ENCODE measurements at places on chromosomes 3 and 15. TPM values are rescaled to one million over a fixed set of nuclear protein-coding genes. Genes with fewer than 3 reads are reported as not detected.

Gene CATSPER2
- 9.7 TPM for total RNA-seq

Gene PRRT3
- total RNA-seq: 1.9 TPM

Gene CLDN16
- 0.33 TPM for total RNA-seq

Gene ADIPOQ
- not detected for total RNA-seq

Gene SCN11A
- not detected for total RNA-seq

Gene CPLX3
- total RNA-seq: not detected

Gene RPL14
- total RNA-seq: 2,151 TPM

Gene LSAMP
- not detected for total RNA-seq

Gene FAM240A
- not detected for total RNA-seq

Gene XCR1
- not detected for total RNA-seq

Gene LRRC58
- 28.2 TPM for total RNA-seq

Gene IL5RA
- total RNA-seq: not detected

Gene CAMK1
- total RNA-seq: 0.50 TPM

Gene GOLGA8J
- total RNA-seq: not detected

Gene TM2D3
- 36.0 TPM for total RNA-seq

Gene PLSCR2
- total RNA-seq: not detected

Gene USP50
- not detected for total RNA-seq

Gene SLC25A36
- total RNA-seq: 59.9 TPM

Gene GOLGA8T
- total RNA-seq: not detected

Gene SLC22A14
- 0.75 TPM for total RNA-seq

Gene RSL24D1
- 124 TPM for total RNA-seq

Gene ANO10
- 43.6 TPM for total RNA-seq

Gene SLC25A26
- total RNA-seq: 25.8 TPM

Gene CD200R1
- total RNA-seq: 0.33 TPM

Gene ILDR1
- 0.21 TPM for total RNA-seq

Gene CD200
- total RNA-seq: 23.7 TPM

Gene UBA5
- 29.2 TPM for total RNA-seq

Gene MKRN3
- not detected for total RNA-seq

Gene GP9
- total RNA-seq: not detected

Gene PP2D1
- not detected for total RNA-seq

Gene PCOLCE2
- 2.8 TPM for total RNA-seq

Gene ACP3
- total RNA-seq: not detected

Gene SLC22A13
- 0.67 TPM for total RNA-seq

Gene TIMP4
- total RNA-seq: not detected

Gene KLF15
- 0.61 TPM for total RNA-seq

Gene MUC20
- 0.64 TPM for total RNA-seq

Gene FILIP1L
- total RNA-seq: 8.5 TPM

Gene PLIN1
- total RNA-seq: 0.31 TPM

Data from mammary epithelial cell (primary cell).